ENCODE measurements at places on chromosomes 3 and 15. TPM values are rescaled to one million over a fixed set of nuclear protein-coding genes. Genes with fewer than 3 reads are reported as not detected.

GLCE gene
- 23.8 TPM for total RNA-seq

GOLGA6B gene
- total RNA-seq: not detected

SGO1 gene
- not detected for total RNA-seq

MASP1 gene
- 5.9 TPM for total RNA-seq

DNA sequence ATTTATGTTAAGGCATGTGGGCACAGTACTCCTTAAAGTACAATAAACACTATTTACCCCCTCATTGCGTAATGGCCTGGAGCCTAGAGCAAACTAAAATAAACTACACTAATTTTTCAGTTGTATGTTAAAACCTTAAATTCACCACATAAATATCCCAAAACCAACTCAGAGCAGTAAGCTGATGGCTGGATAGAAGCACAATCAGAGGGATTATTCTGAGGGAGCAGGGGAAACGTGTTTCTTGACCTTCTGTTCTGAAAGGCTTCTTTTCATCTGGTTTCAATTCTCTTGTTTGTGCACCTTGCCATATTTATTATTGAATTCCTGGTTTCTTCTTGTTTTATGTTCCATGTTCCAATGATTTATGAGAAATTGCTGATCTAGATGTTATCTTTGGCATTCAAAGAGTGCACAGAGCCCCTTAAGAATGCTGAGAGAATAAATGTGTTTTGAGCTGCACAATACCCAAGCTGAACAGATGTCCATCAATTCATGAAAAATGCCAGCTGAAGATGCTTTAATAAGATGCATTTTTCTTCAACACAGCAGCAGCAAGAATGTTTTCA lies 29.6 kb downstream of the RPL22L1 start:
- no peak for DNase-seq

DNA sequence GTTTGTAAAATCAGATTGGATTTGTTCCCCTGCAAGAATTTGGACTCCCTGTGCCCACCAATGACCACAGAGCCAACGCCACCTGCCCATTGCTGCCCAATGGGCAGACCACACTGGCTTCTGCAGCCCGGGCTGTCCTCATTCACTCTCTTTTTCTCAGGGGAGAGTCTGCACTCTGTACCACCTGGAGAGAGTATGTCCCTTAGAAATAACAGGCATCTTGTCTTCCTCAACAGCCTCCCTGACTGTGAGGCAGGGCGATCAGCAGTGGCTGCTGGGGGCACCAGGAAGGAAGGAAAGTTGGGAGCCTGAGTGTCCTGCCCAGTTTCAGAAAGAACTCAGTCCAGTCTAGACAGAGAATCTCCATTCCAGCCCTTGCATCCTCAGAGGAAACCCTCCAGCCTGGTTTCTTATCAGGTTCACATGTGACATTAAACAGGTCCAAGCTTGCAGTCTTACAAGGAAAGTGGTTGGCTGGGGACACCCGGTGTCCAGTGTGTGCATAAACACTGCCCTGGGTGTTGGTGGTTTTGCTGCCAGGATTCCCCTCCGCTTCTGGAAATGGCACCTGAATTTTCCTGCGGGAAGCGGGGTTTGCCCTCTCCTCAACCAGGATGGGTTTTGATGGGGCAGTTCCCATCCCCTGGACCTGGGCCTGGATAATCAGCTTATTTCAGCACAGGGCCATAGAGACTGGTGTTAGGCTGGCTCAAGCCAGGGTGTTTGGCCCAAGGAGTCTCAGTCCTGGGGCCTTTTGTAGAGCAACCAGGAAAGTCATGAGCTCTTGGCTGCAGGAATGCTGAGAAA lies 37.2 kb downstream of the SSUH2 start:
- no peak for DNase-seq

GRCh38 chr15:98398886-98399285 lies 249.5 kb upstream of the IGF1R start:
- no peak for DNase-seq

All from upper lobe of right lung (tissue), 1 donor.